ELR (cell line): ENCODE measurements at places on chromosomes 16 and 17.

- DNase-seq = no peak
These were observed 207.6 kb downstream of the RAB11FIP4 start for GRCh38 chr17:31598921-31599571.

- DNase-seq = peak; percentile 81
These were observed 517 bp downstream of the RUNDC1 start for GRCh38 chr17:42980766-42981397.

GRCh38 chr16:49284962-49285361, 3.3 kb upstream of the CBLN1 start:
- no peak for DNase-seq

GRCh38 chr17:2712300-2713043, 908 bp upstream of the CLUH start:
- no peak for DNase-seq

GRCh38 chr17:17425591-17425990, 51.2 kb upstream of the MED9 start:
- no peak for DNase-seq

- no peak for DNase-seq
These were observed 178.6 kb downstream of the NTN1 start for GRCh38 chr17:9199571-9200551.

DNA sequence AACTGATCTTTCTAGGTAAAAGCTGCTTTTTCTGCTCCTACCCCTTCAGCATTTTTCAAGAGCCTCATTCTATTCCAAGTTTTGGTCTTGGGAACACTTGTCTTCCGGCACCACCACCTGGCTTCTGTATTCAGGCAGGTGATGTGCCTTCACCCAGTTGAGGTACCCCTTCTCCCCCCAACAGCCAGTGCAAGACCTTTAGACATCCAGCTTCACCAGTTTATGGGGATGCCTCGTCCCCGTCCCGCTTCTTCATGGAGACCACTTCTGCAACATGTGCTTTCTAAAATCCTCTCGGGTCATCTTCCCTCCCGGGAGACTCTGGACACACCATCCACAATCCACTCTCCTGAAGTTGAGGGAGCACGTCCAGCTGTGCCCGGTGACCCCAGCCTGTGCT, 69.9 kb downstream of the SRCIN1 start:
- DNase-seq = no peak

DNA sequence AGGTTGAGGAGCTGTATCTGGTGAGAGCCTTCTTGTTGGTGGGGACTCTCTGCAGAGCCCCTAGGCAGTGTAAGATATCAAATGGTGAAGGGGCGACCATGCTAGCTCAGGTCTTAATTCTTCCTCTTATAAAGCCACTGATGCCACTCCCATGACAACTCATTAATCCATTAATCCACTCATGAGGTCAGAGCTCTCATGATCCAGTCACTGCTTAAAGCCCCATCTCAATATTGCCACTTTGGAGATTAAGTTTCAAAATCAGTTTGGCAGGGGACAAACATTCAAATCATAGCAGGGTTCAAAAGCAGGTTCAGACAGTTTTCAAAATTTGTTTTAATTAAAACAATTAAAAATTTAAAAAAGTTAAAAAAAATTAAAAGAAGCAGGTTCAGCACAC, 13.1 kb upstream of the SPECC1 start:
- no peak for DNase-seq

GRCh38 chr16:67936880-67937605, 393 bp upstream of the PSMB10 start:
- DNase-seq = peak; percentile 84

GRCh38 chr17:7523033-7523432, 25.8 kb upstream of the TNFSF12 start:
- peak; percentile 42 for DNase-seq

- DNase-seq = no peak
These were observed 388.5 kb downstream of the CNTNAP4 start for GRCh38 chr16:76665571-76666275.

DNA sequence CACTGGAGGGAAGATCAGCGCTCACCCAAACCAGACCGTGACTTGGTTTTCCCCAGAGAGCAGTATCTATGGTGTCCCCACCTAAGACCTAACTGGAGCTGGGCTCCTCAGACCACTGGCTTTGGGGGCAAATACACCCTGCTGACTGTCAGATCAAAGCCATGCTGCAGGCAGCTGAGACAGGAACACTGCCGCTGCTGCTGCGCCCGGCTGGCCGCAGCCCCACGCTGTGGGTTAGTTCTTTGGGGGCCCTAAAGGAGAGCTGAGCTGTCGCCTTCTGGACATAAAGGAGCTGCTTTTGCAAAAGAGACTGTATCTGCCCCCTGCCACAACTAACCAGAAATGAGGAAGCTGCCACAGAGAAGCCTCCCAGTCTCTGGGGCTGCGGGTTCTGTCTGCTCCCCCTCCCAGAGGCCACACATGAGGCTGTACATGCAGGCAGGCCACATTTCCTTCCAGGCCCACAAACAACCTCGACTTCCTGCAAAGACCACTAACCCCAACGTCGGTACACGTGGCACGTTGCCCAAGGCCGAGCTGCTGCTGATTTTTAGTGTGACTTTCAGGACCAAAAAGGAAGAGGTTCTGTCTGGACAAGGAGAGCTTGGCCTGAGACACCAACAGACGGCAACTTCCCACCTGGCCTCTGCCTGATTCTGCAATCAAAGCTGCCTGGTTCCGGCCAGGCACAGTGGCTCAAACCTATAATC, 18.2 kb upstream of the ABR start:
- DNase-seq = no peak

DNA sequence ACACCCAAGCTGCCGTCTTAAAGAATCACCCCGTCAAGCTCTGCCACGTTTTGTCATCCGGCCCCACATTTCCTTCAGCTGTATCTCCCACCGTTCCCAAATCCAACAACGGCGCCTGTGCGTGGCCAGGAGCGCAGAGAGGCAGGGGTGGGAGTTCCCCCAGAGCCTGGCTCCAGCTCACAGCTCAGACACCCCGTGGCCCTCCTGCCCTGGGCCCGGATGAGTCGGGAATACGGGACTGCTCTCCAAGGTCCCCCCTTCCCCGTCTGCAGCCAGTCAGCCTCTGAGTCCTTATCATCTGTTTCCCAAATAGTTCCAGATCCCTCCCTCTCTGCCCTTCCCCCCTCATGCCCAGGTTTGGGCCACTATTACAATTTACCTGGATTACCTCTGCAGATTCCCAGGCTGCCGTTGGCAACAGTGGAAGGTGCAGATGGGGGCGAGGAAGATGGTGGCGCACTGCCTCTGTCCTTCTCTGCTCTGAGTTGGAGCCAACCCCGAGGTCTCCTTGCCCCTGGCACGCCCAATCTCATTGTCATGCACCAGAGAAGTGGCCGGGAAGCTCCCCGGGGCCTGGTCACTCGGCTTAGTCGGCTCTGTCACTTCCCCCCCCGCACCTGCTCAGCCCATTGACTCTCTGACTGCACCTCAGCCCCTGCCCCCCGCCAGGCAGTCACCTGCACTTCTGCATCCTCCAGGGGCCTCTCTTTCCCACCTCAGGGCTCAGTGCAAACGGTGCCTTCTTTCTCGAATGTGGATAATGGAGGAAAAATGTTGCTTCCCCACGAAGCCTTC, 18.3 kb upstream of the RPTOR start:
- no peak for DNase-seq

DNA sequence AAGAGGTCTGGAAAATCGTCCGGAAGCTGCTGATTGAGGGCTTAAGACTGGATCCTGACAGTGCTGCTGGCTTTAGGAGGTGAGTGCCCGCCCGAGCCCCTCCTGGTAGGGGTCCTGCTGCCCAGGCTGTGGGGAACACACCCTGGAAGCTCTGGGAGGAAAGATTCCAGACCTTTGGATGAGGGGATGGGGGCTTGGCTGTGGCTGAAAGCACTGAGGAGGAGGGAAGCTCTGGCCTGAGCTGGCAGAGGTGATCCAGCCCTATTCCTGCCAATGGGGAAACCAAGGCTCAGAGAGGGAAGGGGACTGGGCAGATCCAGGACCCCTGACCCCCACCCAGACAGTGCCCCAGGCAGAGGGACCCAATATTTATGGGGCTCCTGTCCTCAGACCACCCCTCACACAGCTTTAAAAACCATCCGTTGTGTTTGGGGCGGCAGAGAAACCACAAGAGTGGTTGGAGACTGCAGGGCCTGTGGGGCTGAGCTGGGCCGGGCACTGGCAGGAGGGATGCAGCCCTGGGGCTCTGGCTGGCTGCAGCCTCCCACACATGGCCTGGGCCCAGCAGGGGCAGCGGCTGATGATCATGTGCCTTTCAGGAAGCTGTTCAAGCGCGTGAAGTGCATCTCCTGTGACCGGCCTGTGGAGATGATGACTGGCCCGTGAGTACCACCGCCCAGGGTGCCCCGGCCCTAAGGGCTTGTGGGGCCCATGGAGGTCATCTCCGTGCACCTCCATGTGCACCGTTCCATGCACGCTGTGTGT, 22.8 kb downstream of the UBALD1 start:
- no peak for DNase-seq

GRCh38 chr17:77470800-77471733, 330.3 kb downstream of the SEC14L1 start:
- peak; percentile 81 for DNase-seq

DNA sequence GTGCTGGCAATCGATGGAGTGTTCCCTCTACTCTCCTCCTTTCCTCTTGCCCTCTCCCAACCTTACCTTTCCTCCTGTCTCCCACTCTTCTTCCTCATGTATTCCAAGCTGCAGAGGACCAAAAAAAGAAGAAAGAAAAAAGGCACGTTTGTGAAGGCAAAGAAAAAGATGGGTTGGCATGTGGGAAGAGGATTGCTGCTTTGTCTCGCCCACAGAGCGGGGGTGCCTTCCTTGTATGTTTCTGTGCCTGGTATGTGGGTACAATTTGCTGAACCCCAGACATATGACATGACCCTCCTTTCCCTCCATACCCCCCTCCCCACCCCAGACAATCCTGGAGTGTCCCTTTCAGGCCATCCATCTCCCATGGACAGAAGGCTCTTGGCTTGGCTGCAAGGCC, 13.1 kb upstream of the CTCF start:
- DNase-seq = no peak

DNA sequence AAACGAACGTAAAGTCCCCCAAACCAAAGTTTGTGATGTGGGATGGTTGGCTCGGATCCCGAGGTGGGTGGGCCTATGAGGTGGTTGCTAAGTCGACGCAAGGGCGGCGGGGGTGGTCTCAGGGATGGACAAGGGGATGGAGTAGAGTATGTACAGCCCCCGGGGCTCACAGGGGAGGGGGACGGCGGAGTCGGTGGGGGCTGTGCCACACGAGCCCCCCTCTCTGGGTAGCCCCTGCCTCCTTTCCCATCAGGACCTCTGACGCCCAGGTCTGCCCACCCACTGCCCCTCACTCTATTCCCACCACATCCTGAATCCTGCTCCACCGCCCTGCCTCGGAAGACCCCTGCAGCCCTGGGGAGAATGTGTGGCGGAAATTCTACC, 15.2 kb downstream of the IL34 start:
- DNase-seq = no peak

DNA sequence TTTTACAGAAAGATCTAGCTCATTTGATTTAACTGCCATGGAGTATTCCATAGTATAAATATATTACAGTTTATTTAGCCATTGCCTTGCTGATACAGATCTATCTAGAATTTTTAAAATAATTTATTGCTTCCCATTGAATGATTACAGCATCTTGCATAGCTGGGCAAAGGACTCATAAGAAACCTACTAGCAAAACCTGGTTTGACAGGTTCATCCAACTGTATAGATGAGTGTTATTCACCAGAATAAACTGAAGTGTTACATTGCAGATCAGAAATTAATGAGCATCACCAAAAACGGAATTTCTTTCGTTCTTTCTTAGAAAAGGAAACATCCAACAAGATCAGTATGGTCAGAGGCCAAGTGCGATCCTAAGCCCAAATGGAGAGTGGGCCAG, 202.2 kb upstream of the CACNG5 start:
- DNase-seq = no peak

DNA sequence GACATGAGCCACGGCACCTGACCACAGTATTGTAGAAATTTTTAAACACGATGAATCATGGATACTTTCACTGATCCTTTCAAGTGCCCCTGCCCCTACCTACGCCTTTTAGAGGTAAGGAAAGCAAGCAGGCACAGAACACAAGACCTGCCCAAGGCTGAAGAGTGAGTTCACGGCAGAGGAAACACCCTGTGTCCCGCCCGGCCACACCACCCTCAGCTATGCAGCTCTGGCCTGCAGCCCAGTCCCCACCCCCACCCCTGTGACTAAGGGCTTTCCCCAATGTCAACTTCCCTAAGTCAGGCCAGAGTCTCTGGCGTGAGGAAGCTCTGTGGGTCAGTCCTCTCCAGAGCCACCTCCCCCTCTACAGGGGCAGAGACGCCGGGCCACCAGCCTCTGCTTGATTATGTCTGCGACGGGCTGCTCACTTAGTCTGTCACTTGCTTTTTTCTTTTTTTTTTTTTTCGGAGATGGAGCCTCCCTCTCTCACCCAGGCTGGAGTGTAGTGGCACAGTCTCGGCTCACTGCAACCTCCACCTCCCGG, 8.4 kb downstream of the SLC16A5 start:
- DNase-seq = peak; percentile 93

- peak; percentile 70 for DNase-seq
These were observed 2.7 kb downstream of the CENPX start for GRCh38 chr17:82019690-82020571.

GRCh38 chr17:61015966-61016365, 338.3 kb downstream of the BCAS3 start:
- DNase-seq = no peak

GRCh38 chr16:72876981-72877373, 171.0 kb downstream of the ZFHX3 start:
- peak; percentile 46 for DNase-seq

GRCh38 chr17:21388944-21389343, 12.8 kb downstream of the KCNJ12 start:
- DNase-seq = no peak

DNA sequence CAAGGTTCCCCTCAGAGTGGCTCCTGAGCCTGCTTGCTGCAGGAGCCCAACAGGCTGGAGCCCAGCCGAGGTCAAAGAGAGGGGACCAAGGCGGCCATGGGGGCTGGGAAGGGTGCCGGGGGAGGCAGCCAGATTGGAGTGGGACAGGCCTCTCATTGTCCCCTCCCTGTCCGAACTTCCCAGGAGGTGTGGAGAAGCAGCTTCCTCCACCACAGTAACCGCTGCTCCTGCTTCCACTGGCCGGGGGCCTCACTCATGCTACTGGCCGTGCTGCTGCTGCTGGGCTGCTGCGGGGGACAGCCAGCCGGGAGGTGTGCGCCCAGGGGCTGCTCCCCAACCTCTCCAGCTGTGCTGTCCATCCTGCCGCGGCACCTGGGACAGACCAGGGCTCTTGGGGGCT, 29.3 kb downstream of the TMEM94 start:
- DNase-seq = no peak
